ENCODE measurements at places on chromosomes 1 and 21.

DNA sequence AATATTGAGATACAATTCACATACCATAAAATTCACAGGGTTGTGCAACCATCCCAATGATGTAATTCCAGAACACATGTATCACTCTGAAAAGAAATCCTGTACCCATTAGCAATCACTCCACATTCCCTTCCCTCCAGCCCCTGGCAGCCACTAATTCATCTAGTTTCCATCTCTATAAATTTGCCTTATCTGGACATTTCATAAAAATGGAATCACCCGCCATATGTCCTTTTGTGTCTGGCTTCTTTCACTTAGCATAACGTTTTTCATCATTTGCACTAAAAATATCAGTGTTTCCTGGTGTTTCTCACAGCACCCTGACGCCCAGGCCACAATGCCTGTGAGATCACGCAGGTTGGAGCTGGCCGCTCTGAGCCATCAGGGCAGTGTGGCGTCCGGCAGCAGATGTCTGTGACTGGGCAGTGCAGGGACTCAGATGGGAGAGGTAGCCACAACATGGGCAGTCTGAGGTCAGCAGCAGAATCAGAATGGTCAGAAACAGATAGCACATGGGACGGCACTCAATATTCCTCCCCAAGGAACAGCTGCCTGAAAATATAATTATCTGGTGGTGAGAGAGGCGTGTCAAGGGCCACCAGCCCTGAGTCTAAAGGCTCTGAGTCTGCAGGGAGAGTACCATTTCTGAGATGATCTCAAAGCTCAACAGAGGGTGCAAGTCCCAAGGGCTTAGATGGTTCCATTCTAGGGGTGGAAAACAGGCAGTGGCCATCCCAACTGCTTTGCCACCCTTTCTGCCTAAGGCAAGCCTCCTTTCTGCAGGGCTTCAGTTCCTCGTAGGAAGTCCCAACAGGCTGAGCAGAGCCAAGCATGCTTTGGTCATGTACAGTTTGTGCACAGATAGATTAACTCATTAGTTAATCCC is 129.4 kb upstream of the EDN2 start:
- DNase-seq = no peak

DNA sequence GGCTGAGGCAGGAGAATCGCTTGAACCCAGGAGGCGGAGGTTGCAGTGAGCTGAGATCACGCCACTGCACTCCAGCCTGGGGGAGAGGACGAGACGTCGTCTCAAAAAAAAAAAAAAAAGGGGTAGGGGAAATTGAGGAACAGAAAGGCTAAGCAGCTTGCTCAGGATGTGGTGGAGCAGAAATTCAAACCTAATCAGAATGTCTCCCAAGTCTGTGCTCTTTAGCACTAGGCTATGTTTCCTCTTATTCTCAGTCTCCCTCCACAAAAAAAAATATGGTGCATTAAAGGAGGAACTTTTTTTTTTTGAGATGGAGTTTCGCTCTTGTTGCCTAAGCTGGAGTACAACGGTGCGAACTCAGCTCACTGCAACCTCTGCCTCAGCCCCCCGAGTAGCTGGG is 114.2 kb downstream of the SLC16A1 start:
- no peak for DNase-seq

GRCh38 chr21:25424634-25425033 is 182.6 kb downstream of the MRPL39 start:
- no peak for DNase-seq

GRCh38 chr1:230028602-230029223 is 38.3 kb upstream of the GALNT2 start:
- DNase-seq = no peak

DNA sequence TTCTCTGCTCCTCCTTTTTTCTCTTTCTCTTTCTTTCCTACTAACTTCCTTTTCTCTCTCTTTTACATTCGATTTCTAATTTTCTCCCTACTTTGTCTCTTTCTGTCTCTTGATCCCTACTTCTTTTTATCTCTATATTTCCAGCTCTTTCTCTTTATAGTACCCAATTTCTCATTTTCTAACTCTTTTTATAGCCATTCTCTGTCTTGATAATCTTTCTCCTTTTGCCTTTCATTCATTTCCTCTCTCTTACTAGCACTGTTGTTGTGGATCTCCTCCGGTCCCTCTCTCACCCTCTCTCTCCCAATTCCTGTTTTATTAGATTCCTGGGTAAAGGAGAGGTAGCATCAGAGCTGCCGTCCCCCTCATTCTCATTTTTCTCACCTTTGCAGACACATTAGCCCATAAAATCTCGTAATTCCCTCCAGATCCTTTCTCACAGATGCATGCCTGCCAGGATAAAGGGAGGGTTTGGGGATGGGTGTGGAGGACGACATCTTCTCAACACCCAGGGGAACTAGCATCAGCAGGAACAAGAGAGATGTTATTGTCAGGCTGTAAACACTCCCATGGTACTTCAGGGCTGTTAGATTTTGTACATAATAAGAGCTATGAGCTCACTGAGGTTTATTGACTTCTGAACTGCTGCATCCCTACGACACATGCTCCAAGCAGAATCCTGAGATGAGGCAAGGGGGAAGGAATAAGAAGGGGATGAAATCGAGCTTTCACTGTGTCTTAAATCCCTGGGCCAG is 159.0 kb upstream of the GALNT2 start:
- no peak for DNase-seq

DNA sequence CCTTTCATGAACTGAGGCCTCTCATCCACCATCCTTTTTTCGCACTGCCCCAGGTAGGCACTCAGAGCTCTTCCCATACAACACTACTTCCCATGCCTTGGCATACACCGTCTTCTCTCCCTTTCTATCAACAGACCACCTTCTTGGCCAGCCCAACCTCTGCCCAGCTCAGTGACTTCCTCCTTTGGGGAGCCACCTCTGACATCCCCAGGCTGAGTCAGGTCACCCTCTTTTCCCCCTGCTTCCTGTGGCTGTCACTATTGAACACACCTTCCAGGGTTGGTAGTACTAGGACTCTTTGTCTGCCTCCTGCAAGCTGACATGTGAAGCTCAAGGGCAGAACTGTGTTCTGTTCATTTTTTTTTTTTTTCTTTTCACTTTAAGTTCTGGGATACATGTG is 283.2 kb downstream of the SETD4 start:
- DNase-seq = no peak

GRCh38 chr1:84674705-84675104 is 15.6 kb downstream of the SSX2IP start:
- DNase-seq = no peak

GRCh38 chr1:114331936-114332335 is 178.3 kb upstream of the SYT6 start:
- DNase-seq = no peak

- DNase-seq = peak; percentile 83
Observed at GRCh38 chr1:27668808-27669723, 2.9 kb downstream of the IFI6 start.

DNA sequence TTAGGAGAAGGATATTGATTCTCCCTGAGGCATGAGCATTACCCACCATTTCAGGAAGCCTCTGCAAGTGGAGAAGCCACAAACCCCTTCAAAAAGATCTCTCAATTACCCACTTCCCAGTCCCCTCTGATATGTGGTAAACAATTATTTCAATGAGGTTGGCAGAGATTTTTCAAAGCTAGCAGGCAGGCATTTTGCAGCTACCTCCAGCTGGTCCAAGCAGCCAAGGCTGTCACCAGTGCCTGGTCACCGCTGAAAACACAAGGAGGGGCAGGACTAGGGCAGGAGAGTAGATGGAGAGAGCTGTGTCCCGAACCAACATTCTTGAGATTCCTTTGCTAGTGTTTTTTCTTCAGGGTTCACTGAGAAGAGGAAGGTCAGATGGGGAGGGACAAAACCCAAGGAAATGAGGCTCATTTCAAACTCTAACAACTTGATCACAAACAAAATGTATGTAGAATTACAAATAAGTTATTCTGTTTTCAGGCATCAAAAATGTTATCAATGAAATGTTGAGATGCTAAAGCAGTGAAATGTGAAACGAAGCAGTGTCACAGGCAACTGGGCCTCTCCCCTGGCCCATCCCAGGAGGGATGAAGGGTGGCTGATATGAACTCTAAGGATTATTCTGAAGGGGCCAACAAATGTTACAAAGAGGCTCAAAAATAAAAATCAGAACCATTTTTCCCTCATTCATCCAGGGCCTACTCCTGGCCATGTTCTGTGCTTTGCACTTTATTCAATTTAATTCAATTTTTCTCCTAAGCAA is 22.3 kb downstream of the APP start:
- DNase-seq = no peak

GRCh38 chr1:38744452-38745350 is 114.9 kb downstream of the RRAGC start:
- no peak for DNase-seq
